PC-9 (cell line): ENCODE measurements at places on chromosomes 5 and 9. TPM values are rescaled to one million over a fixed set of nuclear protein-coding genes. Genes with fewer than 3 reads are reported as not detected.

PPP2CA gene
- 146 and 149 TPM in 2 replicates for total RNA-seq

ENHO gene
- total RNA-seq: not detected in 2 replicates

DNA sequence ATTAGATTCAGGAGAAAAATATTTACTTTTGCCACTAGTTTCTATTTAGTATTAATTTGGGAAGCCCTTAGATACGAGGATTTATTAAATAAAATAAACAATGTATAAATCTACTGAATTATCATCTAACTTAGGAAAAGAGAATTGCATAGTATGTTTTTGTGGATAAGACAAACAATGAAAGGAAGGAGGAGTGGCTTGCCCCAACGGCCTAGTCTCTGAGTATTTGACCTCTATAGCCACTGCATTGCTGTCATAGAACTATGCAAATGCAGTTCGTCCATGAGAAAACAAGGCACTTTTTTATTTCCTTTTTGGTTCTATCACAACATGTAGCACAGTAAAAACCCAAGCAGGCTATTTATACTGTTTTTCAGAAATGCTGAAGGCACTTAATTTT, 321.2 kb upstream of the CCNH start:
- no peak overlapping the region for H3K27ac ChIP-seq
- H3K27me3 ChIP-seq: no peaks in the 10 kb centered on the region
- no peak for DNase-seq
- no peak overlapping the region for H3K4me3 ChIP-seq

DNA sequence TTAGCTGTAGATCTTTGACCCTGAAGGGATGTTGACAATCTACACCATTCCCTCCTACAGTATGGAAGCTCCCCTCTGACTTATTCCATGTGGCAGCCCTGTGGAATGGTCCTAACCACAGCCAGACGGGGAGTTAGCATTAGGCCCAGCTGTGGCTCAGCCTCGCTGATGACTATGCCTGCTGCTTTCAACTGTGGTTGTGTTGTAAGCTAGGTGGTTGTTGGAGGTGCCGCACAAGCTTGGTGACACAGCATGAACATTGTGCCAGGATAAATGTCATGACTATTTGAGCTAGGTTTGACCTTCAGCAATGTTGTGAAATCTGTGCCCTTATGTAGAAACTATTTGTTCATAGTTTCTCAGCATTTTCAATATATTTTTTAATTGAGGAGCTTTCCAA, 40.6 kb downstream of the SGCD start:
- no peaks in the 10 kb centered on the region for H3K27me3 ChIP-seq
- no peaks in the 10 kb centered on the region for H3K4me1 ChIP-seq
- H3K36me3 ChIP-seq: no peaks in the 10 kb centered on the region
- H3K4me3 ChIP-seq: no peak overlapping the region
- no peak for DNase-seq
- H3K27ac ChIP-seq: no peak overlapping the region

CBY3 gene
- not detected in 2 replicates for total RNA-seq

- no peak for DNase-seq
- peaks cover 14% of the 10 kb centered on the region for H3K4me1 ChIP-seq
- H3K27ac ChIP-seq: no peak overlapping the region
- H3K36me3 ChIP-seq: 0 out of 2 replicates have a peak, but pooled peaks cover 12% of the 10 kb centered on the region
- no peaks in the 10 kb centered on the region for H3K27me3 ChIP-seq
- no peak overlapping the region for H3K4me3 ChIP-seq
Observed at GRCh38 chr9:99130069-99130468, 25.2 kb downstream of the TGFBR1 start.

SPATA31D4 gene
- total RNA-seq: not detected in 2 replicates

ELL2 gene
- total RNA-seq: 25.5 and 27.6 TPM in 2 replicates

C5orf46 gene
- total RNA-seq: 1.0 TPM in 1 of 2 replicates, not detected in the other

- H3K36me3 ChIP-seq: no peaks in the 10 kb centered on the region
- H3K4me3 ChIP-seq: no peak overlapping the region
- no peaks in the 10 kb centered on the region for H3K27me3 ChIP-seq
Observed at GRCh38 chr9:99057665-99058625, 47.0 kb upstream of the TGFBR1 start.

DNA sequence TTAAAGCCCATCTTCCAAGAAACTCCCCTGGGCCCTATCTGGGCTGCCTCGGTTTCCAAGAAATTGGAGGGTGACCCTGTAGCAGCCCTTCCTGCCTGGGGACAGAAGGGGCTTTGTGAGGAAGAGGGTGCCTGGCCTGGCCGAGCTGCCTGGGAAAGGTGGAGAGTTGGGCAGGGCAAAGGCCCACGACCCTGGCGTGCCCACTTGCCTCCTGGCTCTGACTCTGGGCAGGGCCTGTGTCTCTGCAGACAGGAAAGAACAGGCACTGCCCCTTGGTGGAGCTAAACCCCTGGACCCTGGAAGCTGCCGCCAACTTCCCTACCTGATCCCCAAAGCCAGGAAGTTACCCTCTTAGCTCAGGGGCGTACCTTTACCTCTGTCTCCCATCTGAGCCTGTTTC, 149.3 kb downstream of the RGS3 start:
- H3K27ac ChIP-seq: no peak overlapping the region
- H3K4me3 ChIP-seq: no peak overlapping the region
- H3K36me3 ChIP-seq: no peaks in the 10 kb centered on the region

- H3K27ac ChIP-seq: no peak overlapping the region
- H3K4me3 ChIP-seq: no peak overlapping the region
- 0 out of 2 replicates have a peak, but pooled peaks cover 10% of the 10 kb centered on the region for H3K36me3 ChIP-seq
- no peak for DNase-seq
- no peaks in the 10 kb centered on the region for H3K27me3 ChIP-seq
Observed at GRCh38 chr5:172933238-172933637, 26.0 kb upstream of the RPL26L1 start.

DCANP1 gene
- total RNA-seq: not detected in 2 replicates

GRCh38 chr9:3457175-3457574, 68.6 kb downstream of the RFX3 start:
- H3K4me3 ChIP-seq: no peak overlapping the region
- no peaks in the 10 kb centered on the region for H3K27me3 ChIP-seq
- no peaks in the 10 kb centered on the region for H3K36me3 ChIP-seq
- H3K4me1 ChIP-seq: no peaks in the 10 kb centered on the region

PLAC8L1 gene
- not detected in 2 replicates for total RNA-seq

GRCh38 chr5:123485275-123485674, 26.7 kb upstream of the CSNK1G3 start:
- H3K27ac ChIP-seq: no peak overlapping the region
- H3K4me1 ChIP-seq: peaks cover 5% of the 10 kb centered on the region; the same call in 1 of the 2 replicates
- no peaks in the 10 kb centered on the region for H3K36me3 ChIP-seq
- no peak for DNase-seq

DNA sequence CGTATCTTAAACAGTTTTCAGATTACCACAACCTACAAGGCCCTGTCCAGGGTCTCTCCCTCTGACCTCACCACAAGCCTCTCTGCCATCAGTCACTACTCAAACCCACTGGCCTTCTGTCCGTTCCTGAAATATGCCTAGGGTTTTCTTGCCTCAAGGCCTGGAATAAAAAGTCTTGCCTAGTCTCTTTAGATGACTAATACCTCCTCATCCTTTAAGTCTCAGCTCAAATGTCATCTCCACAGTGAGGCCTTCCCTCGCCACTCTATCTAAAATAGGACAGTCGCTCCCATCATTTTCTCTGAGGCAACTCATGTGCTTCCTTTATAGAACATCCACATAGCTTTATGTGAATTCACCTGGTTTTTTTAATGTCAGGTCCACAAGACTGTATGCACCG, 5.2 kb downstream of the DENND1A start:
- no peak for DNase-seq
- H3K27ac ChIP-seq: no peak overlapping the region
- H3K4me1 ChIP-seq: peaks cover 48% of the 10 kb centered on the region
